ENCODE measurements at places on chromosomes 6 and 20.

- no peak for DNase-seq
Measured at GRCh38 chr20:2748551-2749342, 51.7 kb downstream of the CPXM1 start.

DNA sequence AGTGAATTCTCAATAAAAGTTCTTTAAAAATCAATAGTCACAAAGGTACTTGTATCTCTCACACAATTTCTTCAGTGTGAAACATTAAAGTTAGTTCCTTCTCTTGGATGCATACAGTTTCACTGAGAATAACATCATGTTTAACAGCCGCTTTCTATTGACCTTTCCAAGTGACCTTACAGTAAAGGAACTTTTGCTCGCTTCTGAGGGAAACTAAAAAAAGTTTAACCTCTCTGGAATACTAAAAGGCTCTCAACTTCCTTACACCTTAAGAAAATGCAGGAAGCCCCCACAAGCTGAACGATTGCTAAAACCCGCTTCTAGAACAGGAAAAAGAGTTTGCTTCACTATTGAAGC, 1.3 kb downstream of the RRAGD start:
- DNase-seq: no peak

GRCh38 chr6:119334535-119335264, 14.9 kb downstream of the MAN1A1 start:
- DNase-seq: no peak

- no peak for DNase-seq
Measured at GRCh38 chr20:57448764-57449354, 57.7 kb downstream of the RBM38 start.

- DNase-seq: peak; percentile 24
Measured at GRCh38 chr6:26056583-26057350, 30.5 kb upstream of the HFE start.

GRCh38 chr6:7080311-7080710, 27.4 kb upstream of the RREB1 start:
- no peak for DNase-seq

GRCh38 chr20:50885068-50885467, 46.2 kb downstream of the ADNP start:
- no peak for DNase-seq

DNA sequence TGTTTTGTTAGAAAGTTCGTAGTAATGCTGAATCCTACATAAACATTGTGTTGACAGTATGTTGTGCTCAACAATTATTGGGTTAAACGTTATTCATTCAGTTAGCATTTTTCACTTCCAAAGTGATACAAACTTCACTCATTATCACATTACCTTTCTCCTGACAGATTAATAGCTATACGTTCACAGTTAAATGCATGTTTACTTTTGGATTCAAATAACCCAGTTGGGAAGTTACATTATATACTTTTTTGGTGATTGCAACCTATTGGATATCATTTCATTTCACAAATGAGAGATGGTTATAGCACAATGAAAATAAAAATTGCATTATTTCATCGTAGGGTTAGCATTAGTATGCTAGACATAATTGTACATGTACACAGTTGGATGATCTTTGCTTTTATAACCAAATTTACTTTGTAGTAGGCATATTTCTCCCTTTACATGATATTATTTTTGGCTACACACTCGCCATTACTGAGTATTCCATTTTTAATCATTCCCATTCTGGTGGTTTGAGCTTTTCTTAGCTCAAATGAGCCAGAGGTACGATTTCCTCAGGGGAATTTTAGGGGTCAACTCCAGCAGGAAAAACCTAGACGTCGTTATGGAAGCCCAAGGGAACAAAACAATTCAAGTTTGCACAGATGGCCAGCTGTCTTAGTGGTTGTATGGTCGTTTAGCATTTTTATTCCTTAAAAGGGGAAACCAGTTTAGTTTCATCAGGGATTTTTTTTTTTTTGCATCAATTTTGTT, 2.1 kb upstream of the HIVEP1 start:
- DNase-seq: peak; percentile 75

GRCh38 chr6:65997539-65997938, 290.5 kb upstream of the EYS start:
- DNase-seq: no peak

DNA sequence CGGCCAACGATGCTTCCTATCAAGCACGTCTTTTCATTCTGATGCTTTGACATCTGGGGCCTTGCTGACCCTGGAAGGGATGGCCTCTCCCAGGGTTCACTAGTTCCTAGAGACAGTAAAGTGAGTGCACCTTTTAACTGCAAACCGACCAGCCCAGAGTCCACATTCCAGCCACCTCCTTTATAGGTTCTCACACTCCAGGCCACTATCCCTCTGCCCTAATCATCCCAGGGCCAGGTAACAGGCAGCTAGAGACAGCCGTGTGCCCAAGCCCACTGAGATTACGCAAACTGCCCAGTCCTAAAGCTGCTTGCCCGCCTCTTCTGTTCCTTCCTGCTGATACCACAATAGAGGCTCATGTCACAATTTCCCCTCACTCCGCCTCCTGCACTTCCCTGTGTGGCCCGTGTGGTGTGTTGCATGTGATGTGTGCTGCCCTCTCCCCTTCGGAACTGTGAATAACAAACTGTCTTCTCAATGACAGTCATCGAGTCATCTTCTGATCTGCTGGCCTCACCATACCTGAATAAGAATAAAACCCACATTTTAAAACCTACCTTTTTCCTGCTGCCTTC, 123.7 kb upstream of the EXOC2 start:
- no peak for DNase-seq

- DNase-seq: peak; percentile 54
Measured at GRCh38 chr6:84774157-84774984, 10.0 kb upstream of the TBX18 start.

DNA sequence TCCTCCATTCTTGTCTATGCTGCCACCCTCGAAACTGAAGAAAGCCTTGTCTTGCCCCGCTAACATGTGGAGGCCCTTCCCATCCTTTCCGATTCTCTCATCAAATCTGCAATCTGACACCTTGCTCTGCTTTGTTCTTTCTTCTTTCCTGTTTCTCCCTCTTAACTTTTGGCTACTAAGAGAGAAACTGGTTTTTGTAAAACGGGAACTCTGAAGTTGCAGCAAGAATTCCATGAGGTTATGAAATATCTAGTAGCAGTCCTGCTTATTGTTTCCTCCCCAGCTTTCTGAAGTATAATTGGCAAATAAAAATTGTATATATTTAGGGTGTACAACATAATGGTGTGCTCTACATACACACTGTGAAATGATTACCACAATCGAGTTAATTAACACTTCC, 80.2 kb downstream of the MAP7 start:
- no peak for DNase-seq

DNA sequence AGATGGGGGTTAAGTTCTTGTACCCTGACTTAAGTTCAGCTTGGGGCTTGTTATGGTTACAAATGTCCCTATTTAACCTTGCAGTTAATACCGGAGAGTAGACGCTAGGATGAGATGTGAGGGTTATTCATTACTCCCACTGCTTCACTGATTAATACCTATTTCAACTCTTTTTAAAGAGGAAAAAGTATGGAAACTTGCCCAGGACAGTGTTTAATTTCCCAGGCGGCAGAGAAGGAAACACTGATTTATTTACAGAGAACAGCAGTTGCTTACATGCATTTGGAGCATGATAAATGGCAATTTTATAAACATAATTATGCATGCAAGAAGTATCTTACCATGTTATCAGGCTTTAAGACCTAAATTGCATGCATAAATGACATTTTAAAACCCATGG, 137.7 kb downstream of the RCAN2 start:
- no peak for DNase-seq

DNA sequence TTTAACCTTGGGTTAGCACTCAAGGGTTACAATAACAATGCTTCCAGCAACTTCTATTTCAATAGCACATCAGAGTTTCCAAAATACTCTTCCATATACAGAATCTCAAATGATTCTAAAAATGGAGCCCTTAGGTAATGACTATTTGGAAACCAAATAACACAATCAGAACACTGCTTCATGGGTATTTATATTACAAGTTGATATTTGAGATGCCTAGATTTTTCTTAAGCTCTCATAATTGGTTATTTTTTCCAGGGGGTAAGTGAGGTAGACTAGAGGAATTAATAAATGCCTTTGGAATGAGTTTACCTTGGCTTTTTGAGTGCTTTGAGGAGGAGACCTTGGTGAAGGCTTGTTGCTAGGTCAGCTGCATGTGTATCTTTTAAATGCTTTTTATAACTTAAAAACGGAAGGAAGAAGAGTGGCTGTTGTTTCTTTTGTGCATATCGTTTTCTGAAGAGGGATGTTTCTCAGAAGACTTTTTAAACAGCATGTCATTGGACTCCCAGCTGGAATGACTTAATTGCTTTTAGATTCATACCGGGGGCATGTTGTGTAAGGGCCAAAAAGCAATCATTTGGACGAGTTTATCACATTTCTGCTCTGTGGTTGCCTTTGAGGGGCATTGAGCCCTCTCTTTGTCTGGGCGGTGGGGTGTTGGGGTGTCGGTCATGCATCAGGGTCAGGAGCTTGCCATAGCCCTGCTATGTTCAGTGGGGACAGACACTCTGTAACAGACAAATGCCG, 186.0 kb downstream of the DTNBP1 start:
- peak; percentile 23 for DNase-seq

- no peak for DNase-seq
Measured at GRCh38 chr20:57983082-57983481, 245.4 kb downstream of the ANKRD60 start.

- peak; percentile 62 for DNase-seq
Measured at GRCh38 chr6:113147544-113147943, 709.6 kb upstream of the MARCKS start.

DNA sequence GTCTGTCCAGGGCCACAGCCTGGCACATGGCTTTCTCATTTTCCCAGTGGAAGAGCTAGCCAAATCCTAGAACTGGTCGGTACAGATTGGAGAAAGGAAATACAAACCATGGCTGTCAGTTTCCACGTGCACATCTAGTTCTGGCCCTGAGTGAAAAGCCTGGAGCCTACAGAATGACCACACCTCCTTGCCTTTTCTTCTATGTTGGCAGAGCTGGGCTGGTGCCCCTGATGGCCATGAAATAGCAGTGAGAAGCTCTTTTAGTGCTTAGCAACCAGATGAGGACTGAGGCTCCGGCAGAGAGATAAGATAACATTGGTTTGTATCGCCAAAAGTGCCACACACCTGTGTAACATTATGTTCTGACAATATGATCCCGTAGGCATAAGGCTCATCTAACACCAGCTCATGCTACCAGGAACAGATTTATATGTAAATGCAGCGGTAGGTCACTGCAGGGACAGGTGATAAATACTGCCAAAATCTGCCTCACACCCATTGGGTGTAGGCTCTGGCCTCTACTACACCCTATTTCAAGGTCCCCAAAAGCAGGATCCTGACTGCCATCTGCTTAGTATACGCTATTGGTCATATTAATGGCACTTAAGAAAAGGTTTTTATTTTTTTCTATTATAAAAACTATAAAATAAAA, 39.9 kb upstream of the TBC1D7 start:
- no peak for DNase-seq

DNA sequence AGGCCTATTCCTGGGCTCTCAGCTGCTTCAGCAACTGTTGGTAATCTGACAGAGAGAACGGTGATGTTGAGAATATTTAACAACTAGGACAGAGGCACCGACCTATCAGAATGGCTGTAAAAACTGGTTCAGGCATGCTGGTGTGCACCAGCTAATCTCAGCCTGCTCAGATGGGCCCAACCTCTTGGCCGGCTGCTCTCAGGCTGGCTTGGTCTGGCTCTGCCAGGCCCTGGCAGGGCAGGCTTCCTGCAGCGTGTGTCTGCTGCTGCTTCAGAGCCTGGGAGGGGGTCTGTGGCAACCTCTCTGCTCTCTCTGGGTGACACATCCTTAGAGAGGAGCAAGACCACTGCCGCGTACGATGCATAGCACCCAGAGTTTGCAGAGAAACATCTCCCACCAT, 4.8 kb downstream of the SLC2A12 start:
- no peak for DNase-seq

DNA sequence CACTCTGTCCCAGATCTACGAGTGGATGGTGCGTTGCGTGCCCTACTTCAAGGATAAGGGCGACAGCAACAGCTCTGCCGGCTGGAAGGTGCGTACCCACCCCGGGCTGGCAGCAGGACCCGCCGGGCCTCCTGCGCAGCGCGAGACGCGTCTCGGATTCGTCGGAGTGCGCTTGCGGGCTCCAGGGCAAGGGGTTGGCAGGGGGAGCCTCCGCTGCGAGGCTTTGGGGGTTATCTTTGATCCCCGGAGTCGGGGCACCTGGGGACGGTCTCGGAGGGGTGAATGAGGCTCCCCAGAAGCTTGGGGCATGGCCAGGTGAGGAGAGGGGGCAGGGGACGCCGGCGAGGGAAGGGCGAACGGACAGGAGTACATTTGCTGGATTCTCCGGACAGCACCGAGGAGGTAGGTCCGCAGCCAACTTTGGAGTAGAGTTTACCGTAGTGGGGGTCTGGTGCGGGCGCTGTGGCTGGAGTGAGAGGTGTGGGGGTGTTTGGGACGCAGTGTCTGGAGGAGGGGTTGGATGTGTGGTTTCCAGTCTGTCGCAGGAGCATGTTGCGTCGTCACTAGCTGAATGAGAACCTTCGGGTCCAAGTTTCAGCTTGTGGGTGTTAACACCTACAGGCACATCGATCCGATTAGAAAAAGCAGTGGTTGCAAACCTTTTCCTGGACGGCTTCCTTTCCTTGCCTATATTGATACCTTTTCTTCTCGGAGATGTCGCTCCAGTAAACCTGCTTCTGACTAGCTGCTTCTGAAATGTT, 1.2 kb downstream of the FOXO3 start:
- no peak for DNase-seq

DNA sequence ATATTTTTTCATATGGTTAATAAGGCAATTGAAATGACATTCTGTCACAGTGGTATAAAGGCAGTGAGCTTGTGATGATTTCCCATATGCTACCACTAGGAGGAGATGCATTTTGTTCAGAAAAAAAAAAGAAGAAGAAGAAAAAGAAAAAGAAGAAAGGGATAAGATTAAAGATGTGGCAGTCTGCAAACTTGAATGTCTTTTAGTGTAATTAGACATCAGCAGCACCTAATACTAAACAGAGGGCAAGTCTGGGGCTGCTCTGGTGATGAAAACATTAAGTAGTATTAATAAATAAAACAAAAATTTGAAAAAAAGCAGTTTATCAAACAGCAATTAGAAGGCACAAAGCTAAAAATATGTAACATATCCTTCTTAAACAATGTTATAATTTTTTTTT, 95.4 kb upstream of the DEFB112 start:
- DNase-seq: peak; percentile 3

Measured in AG10803 (cell line).